ENCODE measurements at places on chromosomes 3 and 15. TPM values are rescaled to one million over a fixed set of nuclear protein-coding genes. Genes with fewer than 3 reads are reported as not detected.

DNA sequence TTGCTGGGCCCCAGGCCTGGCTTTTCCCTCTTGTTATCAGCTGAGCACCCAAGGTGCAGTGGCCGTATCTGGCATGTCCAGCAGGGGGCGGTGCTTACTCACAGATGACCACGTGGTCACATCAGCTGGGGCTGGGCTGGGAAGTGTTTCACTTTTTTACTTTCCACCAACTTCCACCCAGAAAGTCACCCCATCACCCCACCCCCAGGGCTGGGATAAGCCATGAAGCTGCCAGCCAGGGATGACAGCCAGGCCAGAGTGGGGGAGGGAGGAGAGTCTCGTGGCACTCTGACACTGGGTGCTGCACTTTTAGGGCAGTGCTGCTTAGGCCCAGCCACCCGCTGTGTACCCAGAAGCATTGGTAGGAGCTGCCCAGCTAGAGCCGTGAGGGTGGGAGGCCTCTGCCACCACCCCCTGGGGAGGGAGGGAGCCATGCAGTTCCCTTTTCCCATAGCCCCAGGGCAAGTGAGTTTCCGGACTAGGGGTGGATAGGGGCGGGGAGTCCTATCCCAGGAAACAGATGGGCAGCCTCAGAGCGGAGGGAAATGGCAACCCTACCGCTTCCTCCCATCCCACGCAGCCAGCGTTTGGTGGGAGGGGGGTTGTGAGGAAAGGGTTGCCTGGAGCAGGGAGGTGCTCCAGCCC, 6.1 kb downstream of the PPCDC start:
- DNase-seq, result peak; percentile 96
- no peaks in the 10 kb centered on the region for H3K27me3 ChIP-seq
- peak overlapping the region; percentile 76 for H3K27ac ChIP-seq
- peaks cover 21% of the 10 kb centered on the region for H3K4me1 ChIP-seq
- no peaks in the 10 kb centered on the region for H3K36me3 ChIP-seq

GRCh38 chr15:74799255-74799855, 13.3 kb upstream of the LMAN1L start:
- peak; percentile 52 for DNase-seq
- no peak overlapping the region for H3K27ac ChIP-seq
- H3K27me3 ChIP-seq, result no peaks in the 10 kb centered on the region
- peaks cover 9% of the 10 kb centered on the region for H3K4me1 ChIP-seq
- no peaks in the 10 kb centered on the region for H3K36me3 ChIP-seq
- no peak overlapping the region for H3K4me3 ChIP-seq

- no peaks in the 10 kb centered on the region for H3K36me3 ChIP-seq
- H3K4me1 ChIP-seq, result no peaks in the 10 kb centered on the region
- DNase-seq, result no peak
- peaks cover 43% of the 10 kb centered on the region for H3K27me3 ChIP-seq
- peak overlapping the region; percentile 61 for H3K4me3 ChIP-seq
- H3K27ac ChIP-seq, result no peak overlapping the region
These were observed 785 bp upstream of the MYRIP start for GRCh38 chr3:39808467-39809180.

- H3K36me3 ChIP-seq, result no peaks in the 10 kb centered on the region
- DNase-seq, result no peak
- no peak overlapping the region for H3K27ac ChIP-seq
- no peak overlapping the region for H3K4me3 ChIP-seq
- no peaks in the 10 kb centered on the region for H3K27me3 ChIP-seq
These were observed 81.2 kb upstream of the TCF12 start for GRCh38 chr15:56837273-56837672.

GRCh38 chr3:27279123-27279522, 90.1 kb downstream of the NEK10 start:
- no peaks in the 10 kb centered on the region for H3K27me3 ChIP-seq
- no peak for DNase-seq
- H3K27ac ChIP-seq, result no peak overlapping the region
- H3K36me3 ChIP-seq, result no peaks in the 10 kb centered on the region
- H3K4me1 ChIP-seq, result no peaks in the 10 kb centered on the region

GRCh38 chr15:57727031-57727430, 20.5 kb downstream of the POLR2M start:
- H3K36me3 ChIP-seq, result no peaks in the 10 kb centered on the region
- H3K4me3 ChIP-seq, result no peak overlapping the region
- H3K27ac ChIP-seq, result no peak overlapping the region
- no peak for DNase-seq
- H3K4me1 ChIP-seq, result no peaks in the 10 kb centered on the region

DNA sequence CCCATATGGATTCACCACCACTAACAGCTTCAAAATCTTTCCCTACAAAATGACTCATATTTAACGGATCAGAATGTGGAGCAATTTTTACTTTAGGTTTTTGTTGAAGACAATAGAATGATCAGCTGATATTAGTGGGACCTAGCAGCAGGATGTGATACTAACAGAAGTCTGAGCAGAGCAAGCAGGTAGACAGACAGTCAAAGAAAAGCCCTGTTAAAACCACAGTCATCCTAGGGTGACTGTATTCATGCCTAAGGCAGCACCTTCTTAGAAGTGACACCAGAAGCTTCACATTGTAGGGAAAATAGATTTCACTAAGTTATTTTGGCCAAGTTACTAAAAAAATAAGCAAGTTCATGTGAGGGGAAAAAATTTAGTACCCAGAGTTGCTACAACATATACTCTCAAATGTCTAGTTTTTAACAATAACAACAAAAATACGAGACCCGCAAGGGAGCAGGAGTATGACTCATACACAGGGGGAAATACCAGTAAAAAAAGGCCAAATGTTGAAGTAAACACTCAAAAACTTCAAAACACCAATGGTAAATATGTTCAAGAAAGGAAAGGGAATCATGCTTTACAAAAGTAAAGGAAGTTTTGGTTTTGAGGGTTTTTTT, 590.9 kb downstream of the EPHA3 start:
- H3K27me3 ChIP-seq, result no peaks in the 10 kb centered on the region
- DNase-seq, result no peak
- no peaks in the 10 kb centered on the region for H3K4me1 ChIP-seq
- H3K4me3 ChIP-seq, result no peak overlapping the region

GRCh38 chr3:32817257-32817557, 590 bp upstream of the TRIM71 start:
- H3K27ac ChIP-seq, result no peak overlapping the region
- no peak for DNase-seq
- peak overlapping the region; percentile 30 for H3K4me3 ChIP-seq
- peaks cover 68% of the 10 kb centered on the region for H3K27me3 ChIP-seq
- H3K4me1 ChIP-seq, result peaks cover 28% of the 10 kb centered on the region

- H3K27ac ChIP-seq, result no peak overlapping the region
- no peaks in the 10 kb centered on the region for H3K36me3 ChIP-seq
- no peak overlapping the region for H3K4me3 ChIP-seq
- no peaks in the 10 kb centered on the region for H3K27me3 ChIP-seq
- H3K4me1 ChIP-seq, result no peaks in the 10 kb centered on the region
- DNase-seq, result no peak
These were observed 127.1 kb upstream of the RBMS3 start for GRCh38 chr3:29153811-29154210.

DNA sequence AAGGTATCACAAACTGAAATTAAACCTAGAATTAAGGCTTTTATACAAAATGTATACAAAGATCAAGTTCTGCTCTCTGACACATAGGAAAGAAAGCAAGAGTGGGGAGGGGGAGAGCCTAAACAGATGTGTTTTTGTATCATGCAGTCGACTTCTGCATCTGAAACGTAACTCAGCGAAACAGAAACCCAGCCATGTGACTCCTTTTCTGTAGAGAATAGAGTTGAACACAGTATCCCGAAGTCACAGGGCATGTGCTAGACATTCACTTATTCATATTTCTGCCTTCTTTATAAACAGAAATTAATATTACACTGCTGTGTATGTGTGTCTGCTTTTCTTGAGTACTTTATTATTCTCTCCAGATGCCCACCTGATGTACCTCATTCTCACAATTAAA, 121.0 kb downstream of the PDZRN3 start:
- no peaks in the 10 kb centered on the region for H3K36me3 ChIP-seq
- peak overlapping the region; percentile 61 for H3K27ac ChIP-seq
- DNase-seq, result no peak
- no peaks in the 10 kb centered on the region for H3K27me3 ChIP-seq

DNA sequence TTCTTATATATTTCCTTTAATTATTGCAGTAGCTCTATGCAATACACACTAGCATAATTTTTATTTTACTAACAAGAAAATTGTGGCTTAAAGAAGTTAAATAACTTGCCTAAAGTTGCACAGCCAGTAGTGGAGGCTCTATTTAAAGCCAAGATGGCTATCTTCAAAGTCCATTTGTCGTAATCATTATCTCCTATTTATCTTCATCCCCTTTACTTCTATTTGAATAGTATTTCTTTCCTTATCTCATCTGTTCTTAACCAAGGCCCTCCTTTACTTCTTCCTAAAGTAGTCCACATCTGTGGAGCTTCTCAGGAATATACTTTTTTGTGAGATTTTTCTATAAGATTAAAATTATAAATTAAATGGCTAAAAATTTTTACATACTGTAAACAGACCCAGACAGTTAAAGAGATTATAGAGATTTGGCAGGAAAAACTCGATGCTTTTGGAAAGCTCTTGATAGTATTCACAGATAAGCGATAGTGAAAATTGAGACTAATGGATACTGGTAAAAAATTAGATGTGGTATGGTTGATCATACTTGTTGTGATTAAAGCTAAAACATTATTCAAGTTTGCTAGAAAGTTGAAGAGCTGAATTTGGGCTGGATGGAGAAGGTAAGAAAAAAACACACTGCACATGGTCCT, 129.2 kb downstream of the ZNF609 start:
- peaks cover 7% of the 10 kb centered on the region for H3K4me1 ChIP-seq
- H3K27me3 ChIP-seq, result no peaks in the 10 kb centered on the region
- DNase-seq, result no peak
- no peaks in the 10 kb centered on the region for H3K36me3 ChIP-seq
- H3K27ac ChIP-seq, result no peak overlapping the region
- no peak overlapping the region for H3K4me3 ChIP-seq

- H3K27me3 ChIP-seq, result no peaks in the 10 kb centered on the region
- H3K4me1 ChIP-seq, result no peaks in the 10 kb centered on the region
- H3K4me3 ChIP-seq, result no peak overlapping the region
- no peaks in the 10 kb centered on the region for H3K36me3 ChIP-seq
- peak overlapping the region; percentile 39 for H3K27ac ChIP-seq
These were observed 36.7 kb upstream of the BLM start for GRCh38 chr15:90680371-90680935.

- DNase-seq, result no peak
- H3K36me3 ChIP-seq, result no peaks in the 10 kb centered on the region
- H3K27me3 ChIP-seq, result no peaks in the 10 kb centered on the region
- H3K4me1 ChIP-seq, result no peaks in the 10 kb centered on the region
- no peak overlapping the region for H3K4me3 ChIP-seq
These were observed 91.7 kb downstream of the APBA2 start for GRCh38 chr15:28977377-28978010.

DNA sequence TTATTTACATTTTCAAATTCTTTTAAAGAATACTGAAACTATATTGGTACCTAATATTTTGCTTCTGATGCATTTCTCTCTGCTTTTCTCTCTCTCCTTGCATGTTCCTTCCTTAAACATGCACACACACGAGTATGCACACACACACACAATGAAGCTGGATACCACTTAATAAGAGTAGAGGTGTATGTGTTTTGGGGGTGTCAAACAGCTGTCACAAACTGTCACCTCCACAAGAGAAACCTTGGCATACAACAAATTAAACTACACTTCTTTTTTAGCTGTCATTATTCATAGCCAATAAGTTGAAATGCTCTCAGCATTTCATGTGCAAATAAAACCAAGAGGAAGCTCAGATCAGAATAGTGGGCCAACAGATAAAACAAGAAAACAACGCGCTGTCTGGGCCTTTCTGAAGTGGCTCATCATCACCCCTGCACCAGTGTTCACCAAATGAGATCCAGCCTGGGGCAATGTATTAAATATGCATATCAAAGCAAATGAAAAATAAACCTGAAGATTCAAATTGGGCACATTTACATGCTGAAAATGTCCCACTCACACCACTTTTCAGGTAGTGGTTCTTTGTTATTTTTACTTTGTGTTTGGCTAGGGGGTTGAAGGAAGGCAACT, 9.7 kb downstream of the MEIS2 start:
- peak overlapping the region; percentile 97 for H3K27ac ChIP-seq
- peaks cover 9% of the 10 kb centered on the region for H3K36me3 ChIP-seq
- no peak for DNase-seq
- peak overlapping the region; percentile 7 for H3K4me3 ChIP-seq
- H3K4me1 ChIP-seq, result peaks cover 37% of the 10 kb centered on the region

DNA sequence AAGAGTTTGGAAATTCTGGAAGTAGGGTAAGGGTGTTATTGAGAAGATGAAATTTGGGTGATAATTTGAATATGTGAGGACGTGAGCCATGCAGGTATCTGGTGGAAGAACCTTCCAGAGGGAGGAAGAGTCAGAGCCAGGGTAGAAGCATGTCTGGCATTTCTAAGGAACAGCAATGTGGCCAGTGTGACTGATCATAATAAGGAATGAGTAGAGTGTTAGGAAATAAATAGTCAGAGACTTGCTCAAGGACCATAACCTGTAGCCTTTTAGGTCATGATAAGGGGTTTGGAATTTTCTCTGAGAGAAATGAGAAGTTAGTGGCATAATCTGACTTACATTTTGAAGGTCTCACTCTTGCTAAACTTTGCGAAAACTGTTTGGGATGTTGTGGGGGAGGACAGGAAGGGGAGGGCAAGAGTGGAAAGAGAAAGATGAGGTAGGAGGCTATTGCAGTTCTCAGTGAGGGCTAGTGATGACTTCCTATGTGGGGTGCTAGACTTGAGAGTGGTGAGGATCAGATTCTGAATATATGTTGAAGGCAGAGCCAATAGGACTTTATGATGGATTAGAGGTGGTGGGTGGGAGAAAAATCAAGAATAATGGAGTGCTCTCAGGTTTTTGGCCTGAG, 568.3 kb downstream of the AGBL1 start:
- H3K4me3 ChIP-seq, result no peak overlapping the region
- H3K27me3 ChIP-seq, result no peaks in the 10 kb centered on the region
- DNase-seq, result no peak
- H3K36me3 ChIP-seq, result no peaks in the 10 kb centered on the region
- no peak overlapping the region for H3K27ac ChIP-seq

- H3K27me3 ChIP-seq, result no peaks in the 10 kb centered on the region
- no peaks in the 10 kb centered on the region for H3K4me1 ChIP-seq
- peaks cover 100% of the 10 kb centered on the region for H3K36me3 ChIP-seq
- no peak for DNase-seq
- H3K27ac ChIP-seq, result no peak overlapping the region
These were observed 43.9 kb downstream of the DHX30 start for GRCh38 chr3:47846880-47847248.

DNA sequence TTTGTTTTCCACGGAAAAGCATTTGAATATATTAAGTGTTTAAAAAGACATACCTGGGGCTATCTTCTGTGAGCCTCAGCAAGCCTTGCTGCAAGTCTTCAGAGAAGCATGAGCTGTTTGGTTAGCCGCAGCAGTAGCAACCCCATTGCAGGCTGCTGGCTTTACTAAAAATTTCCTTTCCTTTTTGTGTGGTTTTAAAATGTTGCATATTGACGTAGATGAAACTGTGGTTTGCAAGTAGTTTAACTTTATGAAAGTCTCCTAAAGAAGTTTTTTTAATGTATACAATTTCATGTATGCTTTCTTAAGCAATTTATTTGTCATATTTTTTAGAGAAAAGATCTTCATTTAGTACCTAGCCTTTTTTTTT, at the start of gene GPR171:
Gene GPR171 (minus strand): TSS at position 166 of the 370 bp plus-strand sequence. CDS start 3,830 bp downstream, outside the sequence.
- H3K4me3 ChIP-seq, result no peak within 1 kb of the TSS
- H3K36me3 ChIP-seq, result no peaks in the 10 kb centered on the region
- no peak for DNase-seq
- no peaks in the 10 kb centered on the region for H3K27me3 ChIP-seq
- no peaks in the 10 kb centered on the region for H3K4me1 ChIP-seq

GRCh38 chr15:42110367-42110766, 16.0 kb upstream of the PLA2G4D start:
- no peak for DNase-seq
- H3K27me3 ChIP-seq, result no peaks in the 10 kb centered on the region
- no peaks in the 10 kb centered on the region for H3K36me3 ChIP-seq
- no peak overlapping the region for H3K4me3 ChIP-seq

STRIT1 gene
- not detected for polyA plus RNA-seq

ADIPOQ gene
- polyA plus RNA-seq, result not detected

CHMP2B gene
- polyA plus RNA-seq, result 44.3 TPM

SEMA6D gene
- polyA plus RNA-seq, result 10.4 TPM

SI gene
- 3.0 TPM for polyA plus RNA-seq

SLC6A11 gene
- polyA plus RNA-seq, result 0.03 TPM

Data from sigmoid colon (tissue), 7 donors.